NCI-H1048 (cell line): ENCODE measurements at places on chromosomes 3 and 15.

GRCh38 chr15:41558400-41559238 is at the start of gene TYRO3:
TYRO3 (plus strand) TSS chr15:41559212; CDS start chr15:41559258, 46 bp downstream.
- peak; percentile 5 for DNase-seq

DNA sequence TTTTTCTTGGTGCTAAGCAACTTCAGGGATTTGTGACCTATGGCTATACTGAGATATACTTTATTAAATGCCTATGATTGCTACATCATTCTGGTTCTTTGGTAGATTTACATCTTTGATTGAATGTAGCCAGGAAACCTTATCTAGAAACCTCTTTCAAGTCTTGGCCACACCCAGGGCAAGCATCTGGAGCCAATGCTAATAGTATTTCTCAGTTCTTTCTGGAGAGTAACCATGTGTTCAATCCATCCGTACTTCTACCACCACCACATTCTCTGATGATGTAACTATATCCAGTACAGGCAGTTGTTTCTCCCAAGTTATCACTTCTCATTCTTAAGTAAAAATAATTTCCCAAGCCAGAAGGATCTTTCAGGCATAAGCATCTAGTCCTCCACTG is 69.0 kb downstream of the NME9 start:
- no peak for DNase-seq

DNA sequence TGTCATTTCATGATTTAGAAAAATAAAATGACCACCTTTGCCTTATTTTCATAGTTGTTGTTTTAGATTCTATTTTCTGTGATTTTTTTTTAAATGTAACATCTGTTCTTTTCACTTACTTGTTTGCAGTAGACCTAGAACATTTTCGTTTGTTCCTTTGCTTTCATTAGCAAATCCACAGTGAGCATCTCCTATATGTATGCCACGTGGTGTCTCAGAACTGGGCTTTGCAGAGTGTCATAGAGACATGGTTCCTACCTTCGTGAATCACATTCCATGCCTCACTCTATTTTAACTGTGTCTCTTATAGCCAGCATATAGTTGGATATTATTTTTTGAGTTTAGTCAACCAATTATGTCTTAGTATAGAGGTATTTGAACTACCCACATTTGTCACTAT is 118.2 kb downstream of the KLF13 start:
- no peak for DNase-seq

GRCh38 chr15:97683831-97684230 is 276.7 kb upstream of the ARRDC4 start:
- DNase-seq = no peak

- DNase-seq = no peak
Observed at GRCh38 chr3:17352620-17353019, 389.8 kb downstream of the TBC1D5 start.

GRCh38 chr3:135889443-135889842 is 76.1 kb upstream of the PPP2R3A start:
- no peak for DNase-seq

GRCh38 chr3:47161983-47162696 is 1.8 kb downstream of the SETD2 start:
- no peak for DNase-seq

DNA sequence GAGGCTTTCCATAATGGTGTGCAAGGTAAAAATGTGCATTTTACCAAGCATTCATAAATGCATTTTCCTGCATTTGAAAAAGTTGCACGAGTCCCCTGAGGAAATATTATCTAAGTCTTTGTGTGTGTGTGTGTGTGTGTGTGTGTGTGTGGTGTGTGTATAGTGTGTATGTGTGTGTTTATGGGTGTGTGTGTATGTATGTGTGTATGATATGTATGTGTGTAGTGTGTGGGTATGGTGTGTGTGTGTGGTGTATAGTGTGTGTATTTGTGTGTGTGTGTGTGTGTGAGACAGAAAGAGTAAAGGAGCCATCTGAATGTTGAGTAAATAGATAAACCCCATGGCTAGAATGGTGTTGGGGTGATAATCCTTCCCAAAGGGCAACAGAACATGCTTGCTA is 229.6 kb upstream of the TBC1D5 start:
- DNase-seq = no peak

- no peak for DNase-seq
Observed at GRCh38 chr3:21618695-21619094, 132.3 kb downstream of the ZNF385D start.

- no peak for DNase-seq
Observed at GRCh38 chr15:38127306-38127771, 125.3 kb upstream of the SPRED1 start.

DNA sequence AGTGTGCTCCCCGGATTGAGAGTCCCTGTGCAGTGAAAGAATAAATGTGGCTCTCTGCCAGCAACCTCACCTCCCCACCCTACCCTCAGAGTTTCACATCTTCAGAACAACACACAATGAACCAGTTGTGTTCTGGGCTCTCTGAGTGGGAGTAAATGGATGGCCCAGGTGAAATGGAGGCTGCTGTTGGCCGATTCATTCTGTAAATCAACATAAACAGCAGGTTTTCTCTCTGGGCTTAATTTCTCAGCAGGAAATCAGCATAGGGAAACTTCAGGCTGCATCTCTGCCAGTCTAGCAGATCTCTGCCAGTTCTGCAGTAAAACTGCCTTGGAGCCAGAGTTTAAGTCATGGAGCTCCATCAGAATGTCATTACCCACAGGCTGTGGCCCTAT is 54.6 kb upstream of the FURIN start:
- DNase-seq = no peak

- DNase-seq = no peak
Observed at GRCh38 chr3:63927422-63928280, 15.5 kb upstream of the SCAANT1 start.

DNA sequence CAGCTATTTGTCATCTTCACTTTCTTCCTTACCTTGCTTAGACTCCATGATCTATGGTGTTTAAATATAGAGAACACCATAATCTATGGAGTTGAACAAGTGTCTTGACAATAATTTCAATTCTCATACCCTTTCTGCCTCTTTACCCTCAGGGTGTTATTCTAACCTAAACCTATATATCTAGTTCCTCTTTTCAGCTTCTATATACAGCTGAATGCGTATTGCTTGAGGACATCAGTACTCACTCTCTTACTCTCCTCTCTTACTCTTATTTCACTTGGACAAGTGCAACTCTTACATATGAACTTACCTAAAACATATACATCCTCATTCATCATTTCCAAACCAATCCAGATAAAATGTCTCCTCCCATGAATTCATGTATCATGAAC is 187.1 kb downstream of the RAP2B start:
- no peak for DNase-seq

DNA sequence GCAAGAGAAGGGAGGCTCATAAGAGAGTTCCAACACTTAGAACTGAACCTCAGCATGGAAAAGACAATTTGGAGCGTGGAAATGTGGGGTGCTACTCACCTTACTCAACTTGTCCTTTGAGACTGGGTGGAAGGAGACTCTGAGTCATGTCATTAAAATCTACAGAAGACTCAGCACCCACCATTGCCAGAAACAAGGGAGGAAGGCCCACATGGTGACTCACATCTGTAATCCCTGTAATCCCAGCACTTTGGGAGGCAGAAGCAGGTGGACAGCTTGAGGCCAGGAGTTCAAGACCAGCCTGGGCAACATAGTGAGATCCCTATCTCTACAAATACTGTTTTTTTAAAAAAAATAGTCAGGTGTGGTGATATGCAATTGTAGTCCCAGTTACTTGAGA is 161.9 kb upstream of the UBE3A start:
- DNase-seq = no peak

GRCh38 chr15:87033056-87033455 is 953.4 kb downstream of the AGBL1 start:
- DNase-seq = no peak

GRCh38 chr15:80093854-80094418 is 34.5 kb downstream of the ZFAND6 start:
- DNase-seq = no peak

- no peak for DNase-seq
Observed at GRCh38 chr15:35089551-35089950, 4.5 kb upstream of the NANOGP8 start.

DNA sequence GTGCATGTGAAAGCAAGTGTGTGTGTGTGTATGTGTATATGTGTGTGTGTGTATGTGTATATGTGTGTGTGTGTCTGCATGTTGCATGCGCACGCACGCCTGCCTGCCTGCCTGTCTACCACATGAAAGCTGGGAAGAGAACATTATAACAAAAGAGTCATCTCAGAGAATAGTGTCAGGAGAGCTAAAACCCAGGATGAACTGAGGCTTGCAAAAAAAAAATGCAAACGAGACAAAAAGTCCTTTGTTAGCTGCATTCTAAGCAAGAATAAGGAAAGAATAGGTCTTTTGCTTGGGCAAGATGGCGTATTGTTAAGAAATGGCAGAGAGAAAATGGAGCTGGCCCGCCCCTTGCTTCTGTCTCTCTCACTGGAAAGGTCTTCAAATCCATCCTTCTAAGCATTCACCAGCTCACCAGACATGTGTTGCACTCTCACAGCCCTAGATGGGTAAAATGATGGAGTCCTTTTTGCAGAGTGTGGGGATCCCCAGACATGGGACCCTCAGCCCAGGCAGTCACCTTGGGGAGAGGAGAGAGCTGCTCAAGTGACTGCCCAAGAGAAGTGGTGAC is 16.4 kb downstream of the WNT7A start:
- no peak for DNase-seq

DNA sequence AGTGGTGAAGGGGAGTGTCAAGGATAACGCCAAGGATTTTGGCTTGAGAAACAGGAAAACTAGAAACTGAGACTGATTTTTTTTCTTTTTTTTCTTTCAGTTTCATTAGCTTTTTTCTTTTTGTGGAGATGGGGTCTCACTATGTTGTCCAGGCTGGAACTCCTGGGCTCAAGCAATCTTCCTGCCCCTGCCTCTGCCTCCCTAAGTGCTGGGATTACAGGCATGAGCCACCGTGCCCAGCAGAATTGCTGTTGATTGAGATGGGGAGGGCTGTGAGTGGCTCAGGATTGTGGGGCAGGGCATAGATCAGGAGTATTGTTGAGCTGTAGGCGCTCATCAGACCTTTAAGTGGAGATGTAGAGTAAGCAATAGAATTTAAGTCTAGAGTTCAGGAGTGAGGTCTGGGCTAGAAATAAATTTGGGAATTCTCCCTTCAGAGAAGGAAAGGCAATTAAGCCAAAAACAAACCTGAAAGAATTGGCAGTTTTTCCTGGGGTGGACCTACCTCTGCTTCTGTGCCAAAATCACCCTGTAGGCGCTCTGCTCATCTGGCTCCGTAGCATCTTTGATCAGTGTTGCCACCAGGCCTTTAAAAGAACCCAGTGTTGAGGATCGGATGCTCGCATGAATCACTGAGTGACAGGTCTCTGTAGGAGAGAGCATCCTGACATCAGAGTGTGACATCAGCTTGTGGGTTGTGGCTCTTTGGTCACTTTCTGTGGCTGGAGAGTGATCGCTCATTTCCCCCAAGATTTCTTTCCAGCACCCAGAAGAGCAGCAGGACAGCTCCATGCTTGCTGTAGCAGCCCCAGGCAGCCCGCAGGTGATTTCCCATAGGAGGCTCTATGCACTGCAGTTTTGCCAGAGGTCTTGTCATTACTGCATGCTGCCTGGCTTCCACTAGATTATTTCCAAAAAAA is 15.8 kb downstream of the ABHD17C start:
- no peak for DNase-seq

DNA sequence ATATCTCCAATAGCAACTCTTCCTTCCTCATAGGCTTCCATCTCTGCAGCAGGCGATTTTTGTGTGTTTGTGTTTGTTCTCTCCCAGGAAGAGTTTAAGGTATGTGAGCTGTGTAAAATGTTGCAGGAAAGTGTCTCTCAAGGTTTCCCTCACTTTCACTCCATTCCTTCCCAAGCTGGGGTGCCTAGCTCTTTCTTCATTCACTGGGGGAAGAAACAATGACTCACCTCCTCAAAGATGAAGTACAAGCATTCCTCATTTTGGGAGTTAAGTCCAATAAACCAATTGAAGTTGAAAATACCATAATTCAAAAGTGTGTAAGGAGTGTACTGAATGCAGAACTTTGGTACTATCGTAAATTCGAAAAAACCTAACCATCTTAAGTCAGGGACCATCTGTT is 422.7 kb upstream of the CFAP20DC start:
- no peak for DNase-seq
